ENCODE measurements at places on chromosomes 12 and 14. TPM values are rescaled to one million over a fixed set of nuclear protein-coding genes. Genes with fewer than 3 reads are reported as not detected.

DNA sequence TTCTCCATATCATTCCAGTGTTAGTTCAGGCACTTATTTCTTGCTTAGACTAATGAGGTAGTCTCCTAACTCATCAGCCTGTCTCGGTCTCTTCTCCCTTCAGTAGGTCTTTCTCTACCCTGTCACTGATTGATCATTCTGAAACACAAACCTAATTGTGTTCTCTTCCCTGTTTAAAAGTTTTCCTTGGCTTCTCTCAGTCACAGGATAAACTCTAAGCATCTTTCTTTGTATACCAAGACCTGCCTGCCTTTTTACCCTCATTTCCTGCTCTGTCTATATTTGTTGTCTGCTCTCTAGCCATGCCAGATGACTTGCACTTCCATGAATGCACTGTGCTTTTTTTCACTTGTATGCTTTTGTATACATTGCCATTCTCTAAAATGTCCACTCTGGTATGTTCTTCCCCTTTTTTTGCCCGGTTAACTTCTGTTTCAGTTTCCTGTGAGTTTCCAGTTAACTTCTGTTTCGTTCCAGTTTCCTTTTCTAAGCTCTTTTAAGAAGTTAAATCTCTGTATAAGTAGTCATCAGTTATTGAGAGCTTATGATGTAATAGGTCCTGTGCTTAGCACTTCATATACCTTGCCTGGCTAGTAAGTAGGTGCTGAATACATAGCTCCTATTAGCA is 12.8 kb downstream of the DIP2B start:
- DNase-seq, result peak; percentile 37

GRCh38 chr12:31205054-31205453 is 120.9 kb downstream of the SINHCAF start:
- DNase-seq, result no peak

FOXG1 gene
- total RNA-seq, result 0.26 TPM

- no peak for DNase-seq
Measured at GRCh38 chr12:122975790-122976647, 975 bp downstream of the OGFOD2 start.

DNA sequence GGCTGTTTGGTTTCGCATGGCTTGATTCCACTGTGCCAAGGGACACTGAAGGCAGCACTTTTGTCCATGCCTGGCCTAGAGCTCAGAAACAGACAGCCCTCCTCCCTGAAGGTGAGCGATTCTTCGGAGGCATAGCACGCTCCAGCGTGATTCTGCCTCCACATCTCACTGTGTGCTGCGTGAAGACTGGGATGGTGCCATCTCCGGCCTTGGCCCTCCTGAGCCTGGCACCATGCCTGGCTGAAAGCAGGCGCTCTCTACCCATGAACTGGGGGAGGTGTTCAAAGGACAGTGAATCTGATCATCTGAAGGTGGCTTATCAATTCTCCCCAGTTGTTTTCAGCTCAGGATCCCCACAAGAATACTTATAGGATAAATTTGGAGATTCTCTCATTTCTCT is 187.4 kb downstream of the TTC7B start:
- no peak for DNase-seq

DNA sequence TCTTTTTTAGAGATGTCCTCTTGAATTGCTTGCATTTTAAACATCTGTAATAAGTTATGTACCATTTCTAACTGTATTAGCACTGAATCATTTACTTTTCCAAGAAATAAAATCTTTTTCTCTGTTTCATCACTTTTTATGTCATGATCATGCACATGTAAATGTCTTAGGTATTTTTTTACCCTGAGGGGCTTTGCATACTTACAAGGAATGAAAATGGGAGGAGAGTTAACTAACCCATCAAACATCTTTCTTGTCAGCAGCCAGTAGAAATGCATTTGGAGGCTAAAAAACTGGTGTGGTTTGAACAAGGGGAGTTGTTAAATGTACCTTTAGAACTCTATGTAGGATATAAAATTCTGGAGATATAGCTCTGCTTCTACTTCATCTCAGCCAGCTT is 1080.3 kb downstream of the GALC start:
- DNase-seq, result no peak

KLRG1 gene
- total RNA-seq, result 7.9 TPM

All from pulmonary artery endothelial cell (primary cell).